SHP77 (cell line): ENCODE measurements at places on chromosomes 12 and 14.

DNA sequence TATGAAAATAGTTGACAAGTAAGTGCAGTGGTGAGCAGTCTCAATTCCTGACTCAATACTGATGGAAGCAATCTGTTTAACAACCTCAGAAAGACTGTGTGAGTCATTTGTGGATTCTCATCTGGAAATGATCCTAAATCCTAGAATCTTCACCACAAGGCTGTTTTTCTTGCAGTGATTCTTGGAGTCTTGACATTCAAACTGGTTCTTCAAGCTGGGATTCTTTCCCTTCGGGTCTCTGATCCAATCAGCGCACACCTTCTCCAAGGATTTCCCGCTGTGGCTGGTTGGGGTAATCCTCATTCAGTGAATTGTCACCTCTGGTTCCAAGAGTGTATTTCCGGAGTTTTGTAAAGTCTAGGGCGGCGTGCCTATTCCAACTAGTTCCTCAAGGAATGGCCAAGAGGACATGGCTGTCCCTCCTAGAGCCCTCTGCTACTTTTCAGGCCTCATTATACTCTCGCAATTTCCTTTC lies 37.7 kb upstream of the FOXJ2 start:
- DNase-seq: no peak

- DNase-seq: no peak
These were observed 28.8 kb downstream of the CLSTN3 start for GRCh38 chr12:7158781-7159609.

DNA sequence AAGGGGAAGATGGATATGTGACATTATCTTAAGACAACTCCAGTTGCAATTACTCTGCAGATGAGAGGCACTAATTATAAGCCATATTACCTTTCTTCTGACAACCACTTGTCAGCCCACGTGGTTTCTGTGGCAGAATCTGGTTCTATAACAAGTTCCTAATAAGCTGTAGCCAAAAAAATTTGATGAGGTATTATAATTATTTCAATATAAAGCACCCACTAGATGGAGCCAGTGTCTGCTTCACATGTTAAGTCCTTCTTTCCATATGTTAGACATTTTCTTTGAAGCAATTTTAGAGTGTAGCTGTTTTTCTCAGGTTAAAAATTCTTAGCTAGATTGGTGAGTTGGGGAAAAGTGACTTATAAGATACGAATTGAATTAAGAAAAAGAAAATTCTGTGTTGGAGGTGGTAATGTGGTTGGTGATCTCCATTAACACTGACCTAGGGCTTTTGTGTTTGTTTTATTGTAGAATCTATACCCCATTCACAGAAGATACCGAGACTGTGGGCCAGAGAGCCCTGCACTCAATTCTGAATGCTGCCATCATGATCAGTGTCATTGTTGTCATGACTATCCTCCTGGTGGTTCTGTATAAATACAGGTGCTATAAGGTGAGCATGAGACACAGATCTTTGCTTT lies 36.9 kb downstream of the PSEN1 start:
- peak; percentile 28 for DNase-seq

GRCh38 chr12:2243275-2243674 lies 190.5 kb downstream of the CACNA1C start:
- no peak for DNase-seq
